ENCODE measurements at places on chromosomes 4 and X.

DNA sequence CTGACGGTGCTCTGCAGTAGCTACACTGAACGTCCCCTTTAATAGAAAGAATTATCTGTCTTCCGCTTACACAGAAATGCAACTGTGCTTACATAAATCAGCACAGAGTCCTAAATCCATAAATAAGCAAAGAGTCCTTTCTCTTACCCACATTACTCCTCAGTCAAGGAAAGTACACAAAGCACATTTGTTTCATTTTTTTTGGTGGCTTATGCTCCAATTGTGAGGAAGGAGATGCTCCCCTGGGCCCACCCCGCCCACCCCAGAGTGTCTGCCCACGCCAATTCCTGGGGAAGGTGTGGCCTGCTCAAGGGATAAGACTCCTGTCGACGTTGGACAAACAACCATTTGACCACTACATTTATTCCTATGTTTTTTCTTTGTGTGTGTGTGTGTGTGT, 53.8 kb downstream of the CPLX1 start:
- no peak for DNase-seq

DNA sequence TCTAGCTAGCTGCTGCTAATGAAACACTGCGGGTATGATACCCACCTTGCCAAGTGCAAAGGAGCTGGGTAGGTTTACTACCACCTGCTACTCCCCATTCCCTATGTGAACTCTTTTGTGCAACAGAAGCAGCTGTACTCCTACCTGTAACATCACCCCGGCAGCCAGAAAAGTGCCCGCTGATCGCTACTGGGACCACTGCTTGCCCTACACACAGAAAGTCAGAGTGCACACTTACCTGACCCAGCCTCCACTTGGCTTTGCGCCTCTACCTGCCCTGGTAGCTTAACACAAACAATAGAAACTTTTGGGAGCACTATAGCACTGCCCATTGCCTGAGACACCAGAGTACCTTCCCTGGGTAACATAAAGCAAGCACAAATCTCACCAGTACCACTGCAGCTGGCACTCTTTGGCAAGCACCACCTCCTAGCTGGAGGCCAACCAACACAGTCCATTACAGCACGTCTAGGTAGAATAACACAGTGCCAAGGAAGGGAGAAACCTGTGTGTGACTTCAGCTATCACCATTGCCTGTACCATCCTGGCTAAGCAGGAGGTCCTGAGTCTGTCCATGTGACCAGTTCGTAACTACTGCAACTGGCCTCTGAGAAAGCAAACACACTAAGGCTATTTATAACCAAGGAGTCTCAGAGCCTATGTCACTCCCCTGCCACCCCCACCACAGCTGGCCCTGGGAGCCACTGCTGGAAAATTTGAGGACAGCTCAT, 80.1 kb downstream of the CENPC start:
- DNase-seq: no peak

- DNase-seq: no peak
These were observed 100.1 kb upstream of the ATXN3L start for GRCh38 chrX:13419918-13420317.

- DNase-seq: no peak
These were observed 10.2 kb downstream of the ATXN3L start for GRCh38 chrX:13309631-13310030.

DNA sequence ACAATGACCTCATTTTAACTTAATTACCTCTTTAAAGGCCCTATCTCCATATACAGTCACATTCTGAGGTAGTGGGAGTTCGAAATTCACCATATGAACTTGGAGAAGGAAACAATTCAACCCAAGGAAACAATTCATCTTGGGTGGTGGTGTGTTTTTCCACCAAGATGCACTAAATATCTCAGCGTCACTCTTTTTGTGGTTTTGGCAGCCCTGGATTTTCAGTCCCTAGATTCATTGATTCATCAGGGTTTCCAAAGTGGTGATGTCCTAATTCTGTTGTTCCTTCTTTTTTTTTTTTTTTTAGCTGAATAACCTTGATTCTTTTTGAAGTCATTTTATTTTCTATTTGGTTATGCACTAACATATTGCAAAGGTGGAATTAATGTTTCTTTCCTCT, 162.6 kb upstream of the RAPGEF2 start:
- no peak for DNase-seq

- no peak for DNase-seq
These were observed 55.5 kb downstream of the PDLIM5 start for GRCh38 chr4:94507281-94507680.

DNA sequence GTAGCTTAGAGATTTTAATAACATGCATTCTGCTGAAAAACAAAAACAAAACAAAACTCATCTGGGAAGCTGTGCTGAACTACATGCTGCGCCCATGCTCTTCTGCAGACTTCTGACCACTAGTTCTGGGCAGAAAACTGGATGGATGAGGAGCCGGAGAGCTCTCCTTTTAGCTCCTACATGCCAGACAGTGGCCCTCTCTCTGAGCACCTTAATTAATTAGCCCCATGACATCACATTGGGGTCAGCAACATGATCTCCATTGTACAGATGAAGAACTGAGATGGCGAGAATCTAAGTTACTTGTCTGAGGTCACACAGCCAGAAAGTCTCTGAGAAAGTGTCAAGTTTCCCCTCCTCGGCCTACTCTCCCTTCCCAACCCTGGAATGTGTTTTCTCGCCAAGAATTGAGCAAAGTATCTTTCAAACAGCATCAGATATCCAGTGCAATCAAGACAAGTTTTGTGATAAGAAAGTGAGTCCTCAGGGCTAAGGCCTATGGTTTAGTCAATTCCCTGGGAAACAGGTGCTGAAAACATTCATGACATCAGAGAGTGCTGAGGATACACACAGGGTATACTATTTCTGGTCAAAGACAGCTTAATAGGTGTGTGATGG, 21.6 kb downstream of the SCD5 start:
- DNase-seq: no peak

GRCh38 chr4:33150525-33150910, 2430.3 kb downstream of the PCDH7 start:
- DNase-seq: no peak

DNA sequence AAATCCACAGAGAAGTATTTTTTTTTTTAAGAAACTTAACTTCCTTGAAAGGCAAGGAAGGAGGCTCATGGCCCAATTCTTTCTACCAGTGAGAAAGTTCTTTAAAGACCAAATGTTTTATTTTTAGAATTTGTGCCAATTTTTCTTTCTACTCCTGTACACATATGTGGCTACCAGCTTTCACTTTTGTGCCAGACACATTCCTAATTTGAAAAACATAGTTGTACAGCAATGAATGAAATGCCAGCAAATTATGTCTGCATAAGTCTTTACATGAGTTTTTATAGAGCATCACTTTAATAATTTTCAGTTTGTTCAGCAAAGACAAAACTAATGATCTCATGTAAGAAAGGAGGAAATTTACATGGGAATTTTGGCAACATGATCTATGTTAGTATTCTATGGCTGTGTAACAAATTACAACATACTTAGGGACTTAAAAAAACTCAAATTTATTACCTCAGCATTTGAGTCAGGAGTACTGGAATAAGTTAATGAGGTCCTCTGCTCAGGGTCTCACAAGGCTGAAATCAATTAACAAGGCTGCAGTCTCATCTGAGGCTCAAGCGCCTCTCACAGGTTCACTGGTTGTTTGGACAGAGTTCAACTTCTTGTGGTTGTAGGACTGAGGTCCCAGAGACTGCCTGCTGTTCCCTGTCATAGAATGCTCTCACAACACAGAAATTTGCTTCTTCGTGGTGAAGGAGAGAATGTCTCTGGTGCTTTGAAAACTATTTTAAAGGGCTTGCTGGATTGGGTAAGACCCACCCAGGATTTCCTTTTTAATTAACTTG, 678.2 kb upstream of the FAM241A start:
- DNase-seq: no peak

GRCh38 chrX:45344594-45344993, 143.9 kb upstream of the DIPK2B start:
- no peak for DNase-seq

DNA sequence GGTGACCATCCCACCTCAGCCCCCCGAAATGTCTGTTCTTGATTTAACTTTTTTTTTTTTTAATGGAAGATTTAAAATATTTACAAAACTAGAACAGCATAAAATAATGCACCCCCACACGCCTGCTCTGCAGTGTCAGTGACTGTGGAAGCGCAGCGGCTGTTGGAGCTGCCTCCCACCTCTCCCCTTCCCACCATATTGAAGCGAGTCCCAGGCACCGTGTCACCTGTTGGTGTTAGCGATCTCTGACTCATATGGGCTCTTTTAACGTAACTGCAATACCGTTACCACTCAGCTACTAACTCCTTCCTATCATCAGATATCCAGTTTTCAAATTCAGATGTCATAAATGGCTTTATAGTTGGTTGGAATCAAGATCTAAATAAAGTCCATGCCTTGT, 17.1 kb upstream of the TADA2B start:
- DNase-seq: no peak

DNA sequence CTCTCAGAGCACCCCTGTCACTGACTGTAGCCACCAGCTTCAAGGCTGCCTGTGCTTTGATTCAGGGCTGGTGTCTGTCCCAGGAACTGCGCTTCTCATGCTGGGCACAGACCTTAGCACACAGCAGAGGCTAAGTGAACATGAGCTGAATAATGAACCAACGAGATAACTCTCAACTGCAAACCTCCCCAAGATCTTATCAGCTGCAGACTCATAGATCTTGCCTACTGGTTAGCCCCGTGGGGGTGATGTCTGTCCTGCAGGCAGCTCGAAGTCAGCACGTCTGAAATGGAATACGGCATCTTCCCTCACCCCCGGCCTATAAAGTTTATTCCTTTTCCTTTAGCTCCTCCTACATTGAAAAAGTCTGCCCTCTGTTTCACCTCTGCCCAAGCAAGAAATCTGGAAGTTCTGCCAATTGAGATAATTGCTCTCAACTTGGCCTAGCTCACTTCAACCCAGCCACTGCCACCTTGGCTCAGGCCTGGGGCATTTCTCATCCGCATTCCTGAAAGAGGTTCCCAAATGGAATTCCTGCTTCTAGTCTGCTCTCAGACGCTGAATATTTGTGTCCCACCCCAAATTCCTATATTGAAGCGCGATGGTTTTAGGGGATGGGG, 73.7 kb downstream of the GATB start:
- DNase-seq: no peak

GRCh38 chr4:54400802-54401201, 171.7 kb downstream of the PDGFRA start:
- no peak for DNase-seq

- peak; percentile 6 for DNase-seq
These were observed 151.2 kb upstream of the SLC4A4 start for GRCh38 chr4:71187404-71188155.

DNA sequence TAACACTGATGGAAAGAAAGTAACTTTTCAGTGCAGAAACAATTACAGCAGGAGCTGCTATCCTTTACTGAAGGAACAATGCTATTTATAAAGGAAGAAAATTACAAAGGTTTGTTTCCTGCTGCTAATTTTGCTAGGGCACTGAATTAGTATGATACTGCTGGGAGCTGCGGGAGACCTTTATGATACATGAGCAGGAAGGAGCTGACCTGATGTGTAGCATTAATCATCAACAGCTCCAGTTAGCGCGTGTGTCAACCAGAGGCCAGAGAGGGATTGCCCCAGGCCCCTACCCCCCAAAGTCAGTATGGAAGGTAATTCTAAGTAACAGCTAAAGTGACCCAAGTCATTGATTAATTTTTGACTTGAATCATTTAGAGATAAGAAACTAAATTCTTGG, 728.9 kb downstream of the PCDH18 start:
- no peak for DNase-seq

DNA sequence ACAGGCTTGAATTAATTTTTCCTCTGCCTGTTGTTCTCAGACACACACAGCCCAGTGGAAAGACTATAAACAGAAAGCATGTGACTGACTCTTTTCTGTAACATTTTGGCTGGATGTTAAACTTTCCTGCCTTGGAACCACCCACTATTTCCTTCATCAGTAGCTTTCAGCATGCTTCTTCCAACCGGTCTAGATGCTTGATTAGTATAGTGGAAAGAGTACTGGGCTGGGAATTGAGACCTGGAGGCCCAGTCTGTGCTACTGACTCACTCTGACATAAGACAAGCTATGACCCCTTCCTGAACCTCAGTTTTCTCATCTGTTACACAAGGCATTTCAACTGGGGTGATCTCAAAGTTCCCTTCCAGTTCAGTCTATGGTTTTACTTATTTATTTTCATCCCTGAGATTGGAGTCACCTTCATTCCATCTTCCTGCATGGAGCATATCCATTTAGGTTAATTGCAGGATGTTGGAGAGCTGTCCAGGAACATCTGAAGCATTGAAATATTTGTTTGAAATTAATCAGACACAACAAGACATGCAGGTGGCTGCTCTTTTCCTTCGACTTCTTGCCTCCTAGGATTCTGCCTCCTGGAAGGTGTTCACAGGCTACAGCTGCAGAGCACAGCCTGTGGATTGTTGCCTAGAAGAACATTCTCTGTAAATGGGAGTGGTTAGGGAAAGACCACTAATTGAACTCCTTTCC, 173.4 kb downstream of the RTL9 start:
- DNase-seq: no peak
